K562 (cell line): ENCODE measurements at places on chromosomes 1 and 21. TPM values are rescaled to one million over a fixed set of nuclear protein-coding genes. Genes with fewer than 3 reads are reported as not detected.

Gene RAP1GAP
- 30.2 and 31.0 TPM in 2 replicates for total RNA-seq

Gene SPSB1
- 0.22 and 0.35 TPM in 2 replicates for total RNA-seq

Gene HSD11B1
- 0.16 TPM in 1 of 2 replicates, not detected in the other for total RNA-seq

Gene RGS4
- total RNA-seq: not detected in 2 replicates

Gene KRTAP7-1
- total RNA-seq: not detected in 2 replicates

Gene LCE2C
- total RNA-seq: not detected in 2 replicates

Gene RAB25
- 0.27 and 0.49 TPM in 2 replicates for total RNA-seq
